SIG-M5 (cell line): ENCODE measurements at places on chromosomes 7 and 10.

GRCh38 chr7:121081327-121081936 lies 92.9 kb downstream of the CPED1 start:
- no peak for DNase-seq

GRCh38 chr7:140570120-140570519 lies 70.5 kb downstream of the DENND2A start:
- no peak for DNase-seq

DNA sequence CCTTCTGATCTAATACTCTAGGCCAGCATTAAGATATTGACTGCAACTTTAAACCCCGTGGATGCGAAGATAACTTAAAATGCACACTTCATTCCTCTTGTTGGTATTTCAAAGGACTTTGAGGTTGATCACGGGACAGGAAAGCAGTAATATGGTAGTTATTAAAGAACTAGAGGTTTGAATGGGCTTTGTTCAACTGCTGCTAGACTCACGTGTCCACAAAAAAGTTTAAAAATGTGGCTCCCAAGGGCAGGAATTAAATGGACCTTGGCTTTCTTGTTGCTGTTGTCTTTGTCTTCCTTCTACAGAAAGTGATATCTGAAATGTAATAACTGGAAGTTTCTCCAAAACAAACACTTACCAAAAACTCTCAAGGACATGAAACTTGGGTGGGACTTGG lies 186.3 kb downstream of the XPNPEP1 start:
- no peak for DNase-seq

DNA sequence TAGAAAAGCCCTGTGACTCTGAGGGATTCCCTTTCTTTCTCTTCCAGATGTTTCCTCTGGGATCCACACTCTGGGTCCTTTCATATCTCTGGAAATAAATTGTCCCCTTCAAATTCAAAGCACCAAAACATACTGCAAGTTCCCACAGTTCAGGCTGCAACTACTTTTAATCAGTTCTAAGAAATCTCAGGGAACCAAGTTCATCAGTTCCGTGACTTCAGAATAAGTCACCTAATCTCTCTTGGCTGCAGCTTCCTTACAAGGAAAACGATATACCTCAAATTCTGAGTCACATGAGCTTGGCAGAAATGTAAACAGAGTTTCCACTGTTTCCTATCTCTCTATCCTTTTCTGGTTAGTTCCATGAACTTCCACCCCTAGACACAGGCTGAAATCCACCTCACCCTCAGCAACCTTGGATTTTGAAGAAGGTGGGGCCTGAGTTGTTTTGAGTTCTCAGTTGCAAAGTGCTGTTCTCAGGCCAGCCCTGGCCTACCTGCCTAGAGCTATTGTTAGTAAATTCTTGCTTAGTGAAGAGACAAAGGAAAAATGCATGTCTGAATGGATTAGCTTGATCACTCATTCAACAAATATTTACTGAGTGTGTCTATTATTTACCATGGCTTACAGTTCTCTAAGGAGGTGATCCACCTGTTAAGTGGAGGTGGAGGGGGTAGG lies 59.3 kb upstream of the IL6 start:
- DNase-seq: no peak

GRCh38 chr10:7906128-7906527 lies 87.8 kb downstream of the TAF3 start:
- DNase-seq: no peak

- DNase-seq: no peak
These were observed 443.3 kb downstream of the GFRA1 start for GRCh38 chr10:115829521-115830205.

- DNase-seq: no peak
These were observed 7.5 kb upstream of the DNAJC1 start for GRCh38 chr10:22010973-22011408.

DNA sequence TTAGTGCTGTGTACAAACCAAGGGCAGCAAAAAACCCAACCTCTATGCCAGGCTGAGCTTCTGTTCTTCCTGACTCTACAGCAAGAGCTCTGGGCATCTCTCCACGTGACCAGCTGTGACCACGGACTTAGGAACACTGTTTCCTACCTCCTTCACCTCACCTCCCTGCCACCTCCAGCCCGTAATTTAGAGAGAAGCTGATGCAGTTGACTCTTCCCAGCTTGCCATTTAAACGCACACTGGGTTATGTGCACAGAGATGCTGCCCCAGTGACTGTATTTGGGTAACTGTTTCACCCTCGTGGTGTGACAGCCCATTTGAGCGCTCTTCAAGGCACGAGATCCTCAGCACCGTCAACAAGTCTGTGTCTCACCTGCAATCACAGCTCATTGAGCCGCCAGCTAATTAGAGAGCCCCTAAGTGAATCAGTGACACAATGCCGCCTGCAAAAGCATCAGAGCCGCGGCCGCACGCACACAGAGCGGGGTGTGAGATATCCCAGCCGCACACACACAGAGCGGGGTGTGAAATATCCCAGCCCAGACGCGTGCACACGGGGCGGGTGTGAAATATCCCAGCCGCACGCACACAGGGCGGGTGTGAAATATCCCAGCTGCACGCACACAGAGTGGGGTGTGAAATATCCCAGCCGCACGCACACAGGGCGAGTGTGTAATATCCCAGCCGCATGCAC lies 319.7 kb downstream of the PTPRN2 start:
- no peak for DNase-seq

GRCh38 chr7:132837529-132837928 lies 244.4 kb downstream of the CHCHD3 start:
- DNase-seq: no peak

- no peak for DNase-seq
These were observed 494.1 kb upstream of the SEMA3A start for GRCh38 chr7:84688671-84689070.

DNA sequence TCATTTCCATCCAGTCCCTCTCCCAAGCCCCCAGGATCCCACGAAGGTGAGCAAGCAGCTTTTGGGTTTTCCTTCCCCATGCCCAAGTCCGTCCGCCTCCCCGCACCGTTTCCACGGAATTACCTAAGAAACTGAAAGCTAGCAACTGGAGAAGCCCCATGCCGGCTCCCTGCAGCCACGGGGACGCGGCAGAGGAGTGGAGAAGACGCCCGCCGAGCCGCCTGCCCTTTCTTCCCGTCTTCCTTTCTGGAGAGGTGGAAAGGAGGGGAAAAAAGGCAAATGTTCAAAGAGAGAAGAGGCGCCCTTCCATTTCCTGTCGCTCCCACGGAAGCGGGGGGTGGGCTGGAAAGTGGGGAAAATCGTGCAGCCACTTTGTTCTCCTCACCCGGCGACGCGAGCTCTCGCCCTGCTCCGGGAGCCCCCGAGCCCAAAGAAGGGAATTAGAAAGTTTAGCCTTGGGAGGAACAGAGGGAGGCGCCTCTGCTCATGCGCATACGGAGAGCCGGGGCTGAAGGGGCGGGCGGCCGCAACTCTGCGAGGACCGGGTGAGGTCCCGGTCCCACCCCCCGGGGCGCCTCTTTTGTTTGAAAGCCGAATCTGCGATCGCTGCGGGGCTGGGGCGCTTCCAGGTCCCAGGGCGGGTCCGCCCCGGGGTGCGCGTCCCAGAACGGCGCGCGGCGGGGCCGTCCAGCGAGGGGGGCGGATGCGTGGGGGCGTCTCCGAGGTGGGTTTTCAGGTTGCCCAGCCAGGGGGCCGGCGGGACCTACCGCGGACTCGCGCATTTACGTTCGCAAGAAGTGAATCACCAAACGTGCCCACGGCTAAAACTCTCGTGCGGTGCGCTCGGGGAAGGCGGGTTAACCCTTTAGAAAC lies at the start of gene LAMB1:
Gene LAMB1, minus strand, starts transcription at position 436 of the 873 bp plus-strand sequence. Its CDS starts 276 bp downstream, at position 160.
- DNase-seq: no peak
